ENCODE measurements at places on chromosomes 2 and 18. TPM values are rescaled to one million over a fixed set of nuclear protein-coding genes. Genes with fewer than 3 reads are reported as not detected.

Gene KCNK3
- polyA plus RNA-seq: 0.16 TPM

Gene VIL1
- polyA plus RNA-seq: under 0.01 TPM

Gene ATRAID
- 366 TPM for polyA plus RNA-seq

Gene CFC1
- polyA plus RNA-seq: not detected

Gene GALNT13
- polyA plus RNA-seq: 0.33 TPM

Gene TIGD1
- polyA plus RNA-seq: 7.0 TPM

Gene GAL3ST2
- 0.15 TPM for polyA plus RNA-seq

Gene ALKAL2
- polyA plus RNA-seq: not detected

Gene FBLN7
- polyA plus RNA-seq: 4.4 TPM

DNA sequence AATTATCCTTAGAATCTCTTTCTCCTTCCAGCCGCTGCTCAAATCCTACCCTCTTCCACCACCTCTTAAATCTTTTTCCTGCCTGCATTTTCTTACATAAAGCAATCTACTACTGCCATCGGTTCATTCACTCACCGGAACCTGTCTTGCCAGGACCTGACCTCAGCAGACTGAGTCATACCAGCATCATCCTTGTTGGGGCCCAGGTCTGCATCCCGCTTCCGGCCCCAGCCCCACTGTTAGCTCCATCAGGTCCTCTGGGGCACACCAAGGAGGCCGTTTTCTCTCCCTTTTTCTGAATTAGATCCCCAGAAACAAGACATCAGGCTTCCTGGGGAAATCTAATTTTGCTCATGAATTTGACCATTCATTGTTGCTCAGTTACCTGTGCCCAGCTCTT lies 42.7 kb upstream of the TGFA start:
- H3K27ac ChIP-seq: no peak overlapping the region
- peaks cover 4% of the 10 kb centered on the region for H3K4me1 ChIP-seq
- no peak overlapping the region for H3K4me3 ChIP-seq
- no peaks in the 10 kb centered on the region for H3K36me3 ChIP-seq
- 0 out of 2 replicates have a peak, but pooled peaks cover 3% of the 10 kb centered on the region for H3K27me3 ChIP-seq

DNA sequence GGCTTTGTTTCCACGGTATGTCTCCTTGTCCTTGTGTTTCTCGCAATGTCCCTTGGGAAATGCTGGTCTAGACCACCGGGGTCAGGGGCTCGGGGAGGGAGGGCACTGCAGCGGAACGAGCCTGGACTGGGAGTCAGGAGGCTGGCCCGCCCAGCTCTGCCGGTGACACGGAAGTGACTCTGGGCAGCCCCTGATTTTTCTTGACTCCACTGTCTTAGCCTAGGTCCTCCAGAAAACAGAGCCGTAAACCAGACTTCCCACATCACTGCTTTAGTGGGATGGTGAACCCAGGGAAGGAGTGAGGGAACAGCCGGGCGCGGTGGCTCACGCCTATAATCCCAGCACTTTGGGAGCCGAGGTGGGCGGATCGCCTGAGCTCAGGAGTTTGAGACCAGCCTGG lies 144.2 kb downstream of the ASB1 start:
- no peaks in the 10 kb centered on the region for H3K4me1 ChIP-seq
- no peaks in the 10 kb centered on the region for H3K36me3 ChIP-seq
- DNase-seq: no peak
- no peak overlapping the region for H3K27ac ChIP-seq

GRCh38 chr18:24497031-24497754 lies 36.8 kb downstream of the HRH4 start:
- H3K36me3 ChIP-seq: no peaks in the 10 kb centered on the region
- DNase-seq: no peak
- H3K4me1 ChIP-seq: peaks cover 5% of the 10 kb centered on the region
- H3K27ac ChIP-seq: peak overlapping the region; percentile 12
- H3K4me3 ChIP-seq: no peak overlapping the region

- no peak overlapping the region for H3K27ac ChIP-seq
- H3K27me3 ChIP-seq: no peaks in the 10 kb centered on the region
- peak; percentile 66 for DNase-seq
- H3K36me3 ChIP-seq: no peaks in the 10 kb centered on the region
- H3K4me3 ChIP-seq: no peak overlapping the region
These were observed 138.2 kb downstream of the HDAC4 start for GRCh38 chr2:239262484-239263230.

- H3K27ac ChIP-seq: no peak overlapping the region
- no peaks in the 10 kb centered on the region for H3K27me3 ChIP-seq
- peaks cover 4% of the 10 kb centered on the region for H3K36me3 ChIP-seq
- H3K4me1 ChIP-seq: no peaks in the 10 kb centered on the region
These were observed 17.4 kb upstream of the NABP1 start for GRCh38 chr2:191660575-191660974.

DNA sequence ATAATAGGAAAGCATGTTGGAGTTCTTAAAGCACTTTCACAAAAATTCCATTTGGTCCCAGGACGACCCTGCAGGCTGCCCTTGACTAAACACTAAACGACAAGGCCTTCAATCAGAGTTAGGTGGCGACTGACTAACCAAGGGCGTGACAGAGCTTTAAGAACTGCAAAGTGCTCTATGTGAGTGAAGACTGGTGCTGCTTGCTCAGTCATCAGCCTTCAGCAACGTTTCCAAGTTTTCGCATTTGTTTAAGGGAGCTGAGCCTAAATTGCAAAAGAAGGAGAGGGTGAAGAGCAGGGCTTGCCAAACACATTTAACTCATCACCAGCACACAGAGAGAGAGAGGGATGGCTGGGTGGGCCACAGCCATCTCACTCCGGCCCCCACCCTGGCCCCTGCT lies 204.7 kb upstream of the PID1 start:
- DNase-seq: no peak
- no peaks in the 10 kb centered on the region for H3K4me1 ChIP-seq
- no peaks in the 10 kb centered on the region for H3K36me3 ChIP-seq

DNA sequence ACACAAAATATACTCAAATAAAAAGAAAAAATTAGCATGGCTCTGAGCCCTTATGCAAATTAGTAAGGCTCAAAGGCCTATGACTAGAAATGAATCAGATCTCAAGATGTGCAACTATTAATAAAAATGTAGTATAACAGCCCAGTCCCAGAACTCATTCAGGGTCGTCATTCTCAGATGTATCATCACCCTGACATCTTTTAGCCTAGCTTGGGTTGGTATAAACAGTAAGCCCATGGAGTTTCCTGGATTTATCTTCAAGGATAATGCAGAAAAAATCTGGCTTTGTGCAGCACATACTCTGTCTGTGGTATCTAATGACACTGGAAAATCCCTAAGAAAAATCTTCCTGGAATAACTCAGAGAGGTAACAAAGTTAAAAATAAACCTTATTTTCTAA lies 239.3 kb downstream of the ZNF385B start:
- no peak for DNase-seq
- H3K4me3 ChIP-seq: no peak overlapping the region
- peak overlapping the region; percentile 25 for H3K27ac ChIP-seq
- H3K27me3 ChIP-seq: no peaks in the 10 kb centered on the region

- no peaks in the 10 kb centered on the region for H3K36me3 ChIP-seq
- H3K27me3 ChIP-seq: no peaks in the 10 kb centered on the region
- no peak overlapping the region for H3K4me3 ChIP-seq
These were observed 383.0 kb downstream of the TXNL1 start for GRCh38 chr18:56255381-56255780.

DNA sequence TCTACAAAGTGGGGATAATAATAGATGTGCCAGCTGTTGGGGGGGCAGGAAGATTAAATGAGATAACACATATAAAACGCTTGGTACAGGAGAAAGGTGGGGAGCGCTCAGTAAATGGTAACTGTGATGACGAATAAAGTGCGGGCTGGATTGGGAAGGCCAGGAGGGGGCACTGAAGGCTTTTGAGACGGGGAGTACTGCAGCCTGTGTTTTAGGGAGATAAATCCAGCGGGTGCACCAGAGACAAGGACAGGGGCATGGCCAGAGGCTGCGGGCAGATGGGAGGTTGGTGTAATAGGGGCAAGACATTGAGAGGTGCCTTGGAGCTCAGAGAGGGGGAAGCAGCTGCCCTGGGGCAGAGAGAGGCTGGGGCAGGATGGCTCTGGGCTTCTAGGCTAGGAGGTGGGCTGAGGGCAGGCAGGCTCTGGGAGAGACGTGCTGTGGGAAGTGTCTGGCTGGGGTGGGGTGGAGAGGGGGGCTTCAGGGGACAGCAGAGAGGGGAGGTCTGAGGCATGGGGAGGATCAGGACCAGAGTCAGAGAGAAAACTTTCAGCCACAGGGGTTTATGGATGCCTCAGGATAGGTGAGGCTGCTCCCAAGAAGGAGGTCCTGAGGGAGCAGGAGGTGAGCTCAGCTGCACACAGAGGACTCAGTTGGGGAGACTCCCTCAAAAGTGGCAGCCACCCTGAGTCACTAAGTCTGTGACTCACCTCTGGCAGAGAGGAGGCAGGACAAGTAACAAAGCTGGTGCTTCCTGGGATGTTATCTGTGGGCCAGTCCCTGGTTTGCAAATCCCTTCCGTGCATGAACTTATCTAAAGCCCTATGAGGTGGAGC lies 18.8 kb downstream of the TEX44 start:
- H3K4me1 ChIP-seq: peaks cover 24% of the 10 kb centered on the region
- no peak overlapping the region for H3K4me3 ChIP-seq
- H3K27me3 ChIP-seq: no peaks in the 10 kb centered on the region
- no peak overlapping the region for H3K27ac ChIP-seq

DNA sequence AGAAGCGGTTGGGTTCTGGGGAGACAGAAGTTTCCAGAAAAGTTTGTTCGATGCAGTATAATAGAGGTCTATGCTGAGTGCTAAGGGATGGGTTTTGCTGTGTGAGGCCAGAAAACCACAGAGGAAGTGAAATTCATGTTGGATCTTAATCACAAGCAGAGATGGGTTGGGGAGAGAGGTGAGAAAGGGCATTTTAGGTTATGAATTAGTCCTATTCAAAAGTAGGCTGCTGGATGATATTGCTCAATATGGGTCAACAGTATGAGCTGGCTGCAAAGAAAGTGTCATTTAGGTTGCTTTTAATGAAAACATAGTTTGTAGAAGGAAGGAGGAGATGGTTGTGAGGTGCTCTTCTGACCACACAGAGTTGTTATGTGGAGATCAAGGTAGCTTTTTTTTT lies 118.8 kb upstream of the LHCGR start:
- no peaks in the 10 kb centered on the region for H3K4me1 ChIP-seq
- no peaks in the 10 kb centered on the region for H3K36me3 ChIP-seq
- no peak overlapping the region for H3K4me3 ChIP-seq
- H3K27me3 ChIP-seq: no peaks in the 10 kb centered on the region
- DNase-seq: no peak

DNA sequence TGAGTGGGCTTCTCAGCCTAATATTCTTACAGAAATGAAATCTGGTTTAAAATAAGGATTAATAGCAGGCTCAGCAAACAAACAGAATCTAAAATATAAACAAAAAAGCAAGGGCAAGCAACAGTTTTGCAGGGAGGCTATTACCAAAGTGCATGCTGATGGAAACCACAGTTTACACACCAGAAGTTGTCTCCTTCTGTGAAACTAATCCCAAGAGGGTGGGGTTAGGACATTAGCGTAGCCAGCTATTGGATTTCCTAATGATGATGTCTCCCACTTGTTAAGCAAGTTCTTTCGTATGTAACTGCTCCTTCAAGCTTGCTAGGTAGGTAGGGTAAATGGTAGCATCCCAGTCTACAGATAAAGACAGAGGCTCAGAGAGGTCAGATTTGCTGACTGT lies 65.0 kb upstream of the TSPYL6 start:
- H3K27me3 ChIP-seq: no peaks in the 10 kb centered on the region
- H3K27ac ChIP-seq: no peak overlapping the region
- no peak overlapping the region for H3K4me3 ChIP-seq

DNA sequence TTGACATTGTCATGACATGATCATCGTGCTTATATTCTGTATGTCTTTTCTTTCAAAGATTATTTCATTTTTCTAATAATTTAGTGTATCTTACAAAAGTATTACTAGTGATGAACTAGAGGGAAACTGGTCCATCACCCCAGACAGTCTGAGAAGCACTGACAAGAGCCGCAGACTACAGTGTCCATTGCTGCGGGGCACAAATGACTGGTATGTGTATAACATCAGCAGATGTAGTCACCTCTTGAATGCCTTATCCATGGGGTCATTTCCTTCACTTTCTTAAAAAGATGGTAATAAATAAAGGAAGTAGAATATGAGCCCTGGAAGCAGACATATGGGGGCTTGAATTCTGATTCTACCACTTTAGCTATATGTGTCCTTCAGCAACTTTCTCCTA lies 29.6 kb downstream of the NEMP2 start:
- H3K27me3 ChIP-seq: no peaks in the 10 kb centered on the region
- no peak overlapping the region for H3K4me3 ChIP-seq
- peaks cover 2% of the 10 kb centered on the region for H3K4me1 ChIP-seq
- H3K27ac ChIP-seq: no peak overlapping the region

DNA sequence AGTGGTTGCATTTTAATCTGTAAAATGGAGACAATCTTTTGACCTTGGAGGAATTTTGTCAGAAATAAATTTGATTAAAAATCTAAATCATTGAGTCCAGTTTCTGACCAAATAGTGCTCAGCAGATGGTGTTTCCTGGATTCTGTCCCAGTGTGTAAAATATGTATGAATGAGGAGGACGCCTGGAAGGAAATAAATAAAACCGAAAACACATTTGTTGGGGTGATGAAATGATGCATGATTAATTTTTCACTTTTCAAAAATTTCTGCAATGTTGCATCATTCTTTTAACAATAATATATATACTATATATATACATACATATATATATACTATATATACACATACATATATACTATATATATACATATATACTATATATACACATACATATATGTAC lies 261.1 kb upstream of the TRIB2 start:
- H3K27me3 ChIP-seq: no peaks in the 10 kb centered on the region
- peaks cover 6% of the 10 kb centered on the region for H3K4me1 ChIP-seq
- no peaks in the 10 kb centered on the region for H3K36me3 ChIP-seq
- no peak overlapping the region for H3K4me3 ChIP-seq
- no peak for DNase-seq

DNA sequence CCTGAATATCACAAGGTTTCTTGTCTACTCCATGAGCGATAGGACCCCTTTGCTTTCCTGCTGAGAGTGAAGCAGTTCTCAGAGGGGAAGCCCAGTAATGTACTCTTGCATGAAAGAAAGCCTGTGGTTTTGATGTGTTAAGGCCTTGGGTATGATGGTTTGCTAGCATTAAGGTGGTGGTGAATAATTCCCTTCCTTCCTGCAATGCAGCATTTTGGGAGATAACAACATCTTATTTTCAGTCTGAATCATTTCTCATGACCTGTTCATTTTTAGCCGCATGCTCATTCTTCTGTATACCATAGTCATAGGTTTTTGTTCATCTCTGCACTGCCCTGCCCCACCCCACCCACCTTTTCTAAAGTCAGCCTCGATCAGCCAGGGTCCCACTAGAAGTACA lies 66.2 kb downstream of the HNMT start:
- H3K27ac ChIP-seq: no peak overlapping the region
- no peaks in the 10 kb centered on the region for H3K27me3 ChIP-seq
- no peak overlapping the region for H3K4me3 ChIP-seq
- no peaks in the 10 kb centered on the region for H3K36me3 ChIP-seq
- no peaks in the 10 kb centered on the region for H3K4me1 ChIP-seq
- no peak for DNase-seq

GRCh38 chr2:197827618-197828017 lies 23.2 kb downstream of the PLCL1 start:
- H3K4me1 ChIP-seq: no peaks in the 10 kb centered on the region
- peaks cover 3% of the 10 kb centered on the region for H3K36me3 ChIP-seq
- H3K27me3 ChIP-seq: no peaks in the 10 kb centered on the region
- no peak overlapping the region for H3K4me3 ChIP-seq

- H3K4me3 ChIP-seq: no peak overlapping the region
- no peaks in the 10 kb centered on the region for H3K4me1 ChIP-seq
- H3K27me3 ChIP-seq: no peaks in the 10 kb centered on the region
- no peaks in the 10 kb centered on the region for H3K36me3 ChIP-seq
- H3K27ac ChIP-seq: no peak overlapping the region
These were observed 96.7 kb downstream of the CNTNAP5 start for GRCh38 chr2:124121760-124122275.

GRCh38 chr2:286774-287392 lies 1.0 kb downstream of the ALKAL2 start:
- no peaks in the 10 kb centered on the region for H3K4me1 ChIP-seq
- H3K27me3 ChIP-seq: peaks cover 26% of the 10 kb centered on the region
- peak overlapping the region; percentile 31 for H3K4me3 ChIP-seq
